ENCODE measurements at places on chromosomes 6 and 20.

- no peak for DNase-seq
Measured at GRCh38 chr20:51526754-51527153, 15.8 kb downstream of the NFATC2 start.

DNA sequence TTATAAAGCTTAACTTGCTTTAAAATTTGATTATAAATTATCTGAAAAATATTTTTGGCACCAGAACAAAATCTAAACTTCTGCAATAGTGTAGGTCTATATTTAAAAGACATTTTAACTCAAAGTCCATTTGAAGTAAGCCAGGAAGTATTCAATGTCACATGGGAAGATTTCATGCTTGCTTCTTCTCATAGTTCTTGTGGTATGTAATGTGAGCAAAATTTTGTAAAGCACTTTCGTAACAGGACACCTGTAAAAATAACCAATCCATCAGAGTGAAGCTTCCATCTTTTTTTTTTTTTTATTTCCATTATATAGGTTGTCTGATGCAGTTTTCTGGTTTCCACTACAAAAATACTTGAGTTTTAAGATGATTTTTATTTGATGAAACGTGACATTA, 386.1 kb downstream of the LAMA2 start:
- no peak for DNase-seq

DNA sequence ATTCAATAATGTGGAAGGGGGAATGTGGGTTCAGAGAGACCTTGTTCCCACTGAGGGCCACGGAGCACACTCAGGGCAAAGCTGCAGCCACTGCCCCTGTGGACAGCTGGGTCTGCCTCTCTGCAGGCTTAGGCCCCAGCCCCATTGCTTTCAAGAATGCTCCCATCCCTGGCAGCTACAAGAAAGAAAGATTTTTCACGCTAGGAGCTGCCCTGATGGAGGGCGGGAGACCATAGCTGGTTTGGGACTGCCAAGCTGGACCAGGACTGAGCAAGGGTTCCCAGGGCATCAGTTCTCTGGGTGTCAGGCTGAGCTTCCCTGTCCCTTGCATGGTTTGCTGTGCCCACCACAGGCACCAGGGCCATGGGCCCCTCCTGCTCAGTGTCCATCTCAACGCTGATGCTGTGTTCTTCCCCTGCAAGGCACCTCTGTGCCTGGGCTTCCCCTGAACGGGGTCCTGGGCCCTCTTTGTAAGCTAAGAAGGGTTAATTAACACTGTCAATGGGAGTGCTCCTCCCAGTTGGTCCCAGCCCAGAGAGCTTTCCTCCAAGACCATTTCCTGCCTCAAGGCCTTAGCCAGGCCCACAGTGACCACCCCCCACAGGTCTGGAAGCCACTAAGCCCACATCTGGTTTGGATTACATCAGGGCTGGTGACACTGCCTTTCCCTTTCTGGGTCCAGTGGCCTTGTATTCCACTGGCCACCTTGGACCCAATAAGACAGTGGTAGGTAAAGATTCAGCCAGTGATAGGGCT, 8.4 kb downstream of the FOXS1 start:
- no peak for DNase-seq

- DNase-seq = no peak
Measured at GRCh38 chr20:58568126-58568482, 52.9 kb upstream of the APCDD1L start.

- no peak for DNase-seq
Measured at GRCh38 chr6:3850451-3851203, 1.5 kb downstream of the FAM50B start.

- no peak for DNase-seq
Measured at GRCh38 chr20:10487142-10488136, 52.3 kb downstream of the SLX4IP start.

- no peak for DNase-seq
Measured at GRCh38 chr6:149905911-149906371, 8.0 kb upstream of the RAET1E start.

DNA sequence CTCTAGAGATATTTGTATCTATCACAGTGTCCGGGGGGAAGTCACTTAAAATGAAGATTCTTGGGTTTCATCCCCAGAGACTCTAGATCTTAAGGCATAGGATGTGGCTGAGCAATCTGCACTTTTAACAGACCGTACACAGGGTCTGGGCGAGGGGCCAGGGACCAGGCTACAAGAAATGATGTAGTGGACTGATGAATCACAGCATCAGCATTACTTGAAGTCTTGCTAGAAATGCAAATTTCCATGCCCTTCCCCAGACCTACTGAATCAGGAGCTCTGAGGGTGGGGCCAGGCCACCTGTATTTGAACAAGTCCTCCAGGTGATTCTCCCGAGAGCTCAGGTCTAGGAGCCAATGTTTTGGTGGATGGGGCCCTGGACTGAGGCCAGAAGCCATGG, 168.4 kb downstream of the DOK5 start:
- no peak for DNase-seq

- no peak for DNase-seq
Measured at GRCh38 chr6:139364302-139364981, 10.0 kb downstream of the CITED2 start.

DNA sequence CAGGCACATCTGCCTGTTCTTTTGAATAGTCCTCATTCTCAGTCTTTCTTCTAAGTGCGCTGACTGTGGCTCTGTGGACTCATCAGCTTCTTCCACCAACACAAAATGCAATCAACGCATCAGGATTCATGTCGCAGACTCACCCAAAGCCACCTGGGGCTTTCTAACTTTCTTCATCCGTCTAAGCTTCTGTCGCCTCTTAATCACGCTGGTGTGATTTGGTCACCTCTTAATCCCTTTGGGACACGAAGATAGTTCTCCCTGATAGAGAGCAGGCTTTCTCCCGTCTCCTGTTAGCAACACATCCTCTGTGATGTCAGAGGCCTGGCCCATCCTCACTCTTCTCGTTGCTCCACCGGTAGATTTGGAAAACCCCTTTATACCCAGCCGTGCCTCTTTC, 78.0 kb upstream of the FOXQ1 start:
- DNase-seq = no peak

- DNase-seq = no peak
Measured at GRCh38 chr20:46214824-46215488, 93.3 kb downstream of the CDH22 start.

DNA sequence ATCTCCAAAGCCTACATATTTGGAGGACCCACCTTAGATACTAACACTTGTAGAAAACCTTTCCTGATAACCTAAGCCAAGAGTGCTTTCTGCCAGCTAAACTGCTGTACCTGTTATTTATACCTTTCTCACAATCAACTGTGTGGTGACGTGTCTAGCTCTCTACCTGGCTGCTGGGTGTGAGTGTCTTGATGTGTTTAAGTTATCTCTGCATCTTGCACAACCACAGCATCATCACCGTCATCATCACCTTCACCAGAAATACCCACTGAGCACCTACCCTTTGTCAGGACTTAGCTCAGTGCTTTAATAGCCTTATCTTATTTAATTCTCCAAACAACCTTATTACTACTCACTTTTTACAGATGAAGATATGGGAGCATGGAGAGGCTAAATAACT, 431.3 kb downstream of the MAFB start:
- DNase-seq = no peak

GRCh38 chr6:106508834-106509233, 120.5 kb downstream of the RTN4IP1 start:
- no peak for DNase-seq

- no peak for DNase-seq
Measured at GRCh38 chr6:109879521-109879920, 98.6 kb upstream of the GPR6 start.

- DNase-seq = no peak
Measured at GRCh38 chr6:159854959-159855358, 35.8 kb upstream of the MAS1 start.

DNA sequence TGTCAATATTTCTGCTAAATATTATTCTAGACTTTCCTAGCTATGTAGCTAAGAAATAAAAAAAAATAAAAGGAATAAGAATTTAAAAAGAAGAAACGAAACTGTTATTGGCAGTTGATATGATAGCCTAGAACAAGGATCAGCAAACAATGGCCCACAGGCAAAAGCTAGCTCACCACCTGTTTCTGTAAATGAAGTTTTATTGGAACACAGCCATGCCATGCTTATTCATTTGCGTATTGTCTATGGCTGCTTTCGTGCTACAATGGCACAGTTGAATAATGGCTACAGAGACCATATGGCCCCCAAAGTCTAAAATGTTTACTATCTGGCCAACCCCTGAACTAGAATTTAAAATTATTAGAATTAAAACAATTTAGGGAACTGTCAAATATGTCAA, 952.6 kb upstream of the MAP3K7 start:
- DNase-seq = no peak

DNA sequence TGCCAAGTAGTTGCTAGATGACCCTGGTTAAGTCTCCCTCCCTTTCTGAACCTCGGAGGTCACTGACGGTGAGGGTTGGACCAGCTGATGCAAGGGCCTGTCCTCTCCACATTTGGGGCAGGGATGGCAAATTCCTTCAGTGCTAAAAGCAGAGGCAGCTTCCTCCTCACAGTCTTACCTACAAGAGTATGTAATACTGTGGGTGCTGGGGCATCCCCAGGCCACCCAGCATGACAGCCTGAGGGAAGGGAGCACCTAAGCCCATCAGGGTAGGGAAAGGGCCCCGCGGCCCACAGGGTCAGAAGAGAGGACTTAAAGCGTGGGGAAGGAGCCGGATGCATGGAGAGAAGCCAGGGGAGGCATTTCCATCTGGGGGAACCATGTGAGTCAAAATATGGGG, 38.0 kb downstream of the TGM3 start:
- no peak for DNase-seq

DNA sequence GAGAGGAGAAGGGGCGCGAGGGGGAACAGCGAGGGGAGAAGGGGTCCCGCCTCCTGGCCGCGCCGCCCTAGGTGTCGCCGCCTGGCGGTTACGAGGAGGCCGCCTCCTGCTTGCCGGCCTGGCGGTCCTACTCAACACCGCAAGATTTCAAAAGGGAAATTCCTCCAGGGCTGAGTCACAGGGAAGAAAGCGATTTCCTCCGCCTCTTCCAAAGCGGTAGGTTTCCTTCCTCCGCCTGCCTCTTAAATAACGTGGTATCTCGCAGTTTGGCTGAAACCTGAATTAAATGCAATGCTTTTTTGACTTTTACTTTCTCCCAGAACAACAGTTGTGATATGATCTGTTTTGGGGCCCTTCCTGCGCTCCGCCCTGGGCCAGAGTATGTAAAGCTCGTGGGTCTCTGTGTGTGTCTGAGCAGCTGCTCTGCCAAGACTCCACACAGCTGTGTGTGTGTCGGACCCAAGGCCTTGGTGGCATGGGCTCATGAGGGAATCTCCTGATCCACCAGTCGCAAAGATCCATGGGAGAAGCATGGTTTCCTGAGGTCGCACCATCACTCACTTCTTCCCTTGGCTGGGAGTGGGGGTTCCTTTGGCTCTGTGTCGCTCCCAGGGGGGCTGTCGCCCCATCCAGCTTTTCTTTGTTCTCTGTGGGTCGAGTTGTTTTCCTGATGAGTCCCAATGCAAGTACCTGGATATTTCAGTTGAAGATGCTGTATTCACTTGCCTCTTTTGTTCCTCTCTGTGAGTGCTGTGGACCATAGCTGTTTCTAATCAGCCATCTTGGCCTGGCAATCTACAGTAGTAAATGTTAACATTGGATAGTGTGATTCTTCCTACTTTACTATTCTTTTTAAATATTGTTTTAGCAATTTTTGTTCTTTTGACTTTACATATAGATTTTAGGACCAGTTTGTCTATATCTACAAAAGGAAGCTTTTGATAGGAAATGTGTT, 31.6 kb upstream of the NOTCH4 start:
- no peak for DNase-seq

All from pancreas (tissue), 10 donors.